ENCODE measurements at places on chromosomes 3 and 15.

GRCh38 chr3:55474213-55474632 is 12.9 kb downstream of the WNT5A start:
- DNase-seq = peak; percentile 84

DNA sequence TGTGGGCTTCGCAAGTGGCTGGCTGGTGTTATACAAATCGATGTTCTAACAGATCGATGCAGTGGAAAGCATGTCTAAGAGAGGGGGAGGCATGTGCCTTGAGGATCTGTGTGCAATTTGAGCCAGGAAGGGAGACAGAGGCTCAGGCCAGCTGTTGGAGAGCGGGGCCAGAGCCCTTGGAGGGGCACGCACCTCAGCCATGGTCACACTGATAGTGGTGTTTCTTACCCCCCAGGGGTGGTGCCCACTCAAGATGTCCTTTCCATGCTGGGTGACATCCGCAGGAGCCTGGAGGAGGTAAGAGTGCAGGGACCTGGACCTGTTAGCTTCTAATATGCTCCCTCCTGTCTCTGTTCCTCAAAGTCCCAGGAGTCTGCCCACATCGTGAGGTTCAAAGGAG is 3.8 kb upstream of the ABTB1 start:
- DNase-seq = peak; percentile 46

DNA sequence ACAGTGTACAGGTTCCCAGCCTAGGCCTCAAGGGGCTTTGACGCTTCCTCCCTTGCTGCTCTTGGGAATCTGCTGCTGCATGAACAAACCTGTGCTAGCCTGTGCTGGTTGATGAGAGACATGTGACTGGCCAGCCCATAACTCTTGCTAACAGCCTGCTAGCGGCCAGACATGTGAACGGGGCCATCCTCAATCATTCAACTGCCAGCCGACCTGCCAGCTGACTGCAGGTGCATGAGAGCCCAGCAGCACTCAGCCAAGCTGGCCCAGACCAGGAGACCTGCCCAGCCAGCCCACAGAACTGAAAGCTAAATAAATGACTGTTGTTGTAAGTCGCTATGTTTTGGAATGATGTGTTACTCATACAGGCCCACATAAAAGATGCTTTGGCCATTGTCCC is 82.4 kb upstream of the DLG1 start:
- no peak for DNase-seq

- DNase-seq = no peak
Measured at GRCh38 chr3:150388498-150389418, 19.3 kb upstream of the TSC22D2 start.

- DNase-seq = no peak
Measured at GRCh38 chr3:62859203-62859791, 15.9 kb downstream of the CADPS start.

GRCh38 chr15:56241374-56242105 is 2.1 kb downstream of the RFX7 start:
- no peak for DNase-seq

- DNase-seq = no peak
Measured at GRCh38 chr15:50017522-50017921, 101.5 kb downstream of the ATP8B4 start.

All from osteocyte (in vitro differentiated cells).